ENCODE measurements at places on chromosomes 2 and 18.

- H3K4me3 ChIP-seq: no peak overlapping the region
- peaks cover 12% of the 10 kb centered on the region for H3K4me1 ChIP-seq
- no peaks in the 10 kb centered on the region for H3K36me3 ChIP-seq
- peaks cover 27% of the 10 kb centered on the region for H3K27me3 ChIP-seq
These were observed 13.7 kb downstream of the PDCD1 start for GRCh38 chr2:241844831-241845578.

- peaks cover 64% of the 10 kb centered on the region for H3K27me3 ChIP-seq
- H3K4me3 ChIP-seq: no peak overlapping the region
These were observed 9.3 kb downstream of the IL1F10 start for GRCh38 chr2:113076954-113077669.

DNA sequence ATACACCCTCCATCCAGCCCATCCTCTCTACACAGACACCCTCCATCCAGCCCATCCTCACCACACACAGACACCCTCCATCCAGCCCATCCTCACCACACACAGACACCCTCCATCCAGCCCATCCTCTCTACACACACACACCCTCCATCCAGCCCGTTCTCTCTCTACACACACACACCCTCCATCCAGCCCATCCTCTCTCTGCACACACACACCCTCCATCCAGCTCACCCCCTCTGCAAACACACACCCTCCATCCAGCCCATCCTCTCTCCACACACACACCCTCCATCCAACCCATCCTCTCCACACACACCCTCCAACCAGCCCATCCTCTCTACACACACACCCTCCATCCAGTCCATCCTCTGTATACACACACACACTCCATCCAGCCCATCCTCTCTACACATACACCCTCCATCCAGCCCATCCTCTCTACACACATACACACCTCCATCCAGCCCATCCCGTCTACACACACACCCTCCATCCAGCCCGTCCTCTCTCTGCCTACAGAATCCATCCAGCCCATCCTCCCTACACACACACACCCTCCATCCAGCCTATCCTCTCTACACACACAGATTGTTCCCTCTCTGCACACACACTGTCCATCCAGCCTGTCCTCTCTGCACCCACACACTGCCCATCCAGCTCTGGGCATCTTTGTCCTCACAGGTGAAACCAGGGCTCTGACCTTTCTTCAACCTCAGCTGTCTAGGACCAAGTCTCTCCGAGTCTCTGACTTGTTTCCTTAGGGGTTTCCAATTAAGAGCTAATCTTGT lies 81.2 kb downstream of the EIPR1 start:
- H3K4me3 ChIP-seq: no peak overlapping the region
- H3K4me1 ChIP-seq: no peaks in the 10 kb centered on the region
- H3K36me3 ChIP-seq: peaks cover 5% of the 10 kb centered on the region
- no peak overlapping the region for H3K27ac ChIP-seq
- no peak for DNase-seq
- no peaks in the 10 kb centered on the region for H3K27me3 ChIP-seq

DNA sequence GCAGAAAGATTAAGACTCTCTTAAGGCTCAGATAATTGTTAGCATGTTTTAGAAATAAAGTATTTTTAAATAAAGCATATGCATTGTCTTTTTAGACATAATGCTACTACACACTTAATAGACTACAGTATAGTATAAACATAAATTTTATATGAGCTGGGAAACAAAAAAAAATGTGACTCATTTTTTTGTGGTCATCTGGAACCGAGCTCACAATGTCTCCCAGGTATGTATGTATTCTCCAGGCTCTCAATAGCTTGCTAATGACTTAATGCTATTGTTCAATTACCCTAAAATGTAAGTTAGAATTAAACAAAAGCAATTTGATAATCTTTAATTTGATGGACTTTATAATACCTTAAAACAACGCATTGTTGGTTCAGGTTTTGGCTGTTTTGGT lies 167.2 kb downstream of the NUP35 start:
- H3K4me3 ChIP-seq: no peak overlapping the region
- H3K4me1 ChIP-seq: no peaks in the 10 kb centered on the region
- no peaks in the 10 kb centered on the region for H3K36me3 ChIP-seq
- DNase-seq: no peak

GRCh38 chr18:49645196-49645595 lies 83.3 kb downstream of the LIPG start:
- no peak overlapping the region for H3K4me3 ChIP-seq
- H3K36me3 ChIP-seq: no peaks in the 10 kb centered on the region
- H3K27me3 ChIP-seq: no peaks in the 10 kb centered on the region
- no peak overlapping the region for H3K27ac ChIP-seq
- no peak for DNase-seq

DNA sequence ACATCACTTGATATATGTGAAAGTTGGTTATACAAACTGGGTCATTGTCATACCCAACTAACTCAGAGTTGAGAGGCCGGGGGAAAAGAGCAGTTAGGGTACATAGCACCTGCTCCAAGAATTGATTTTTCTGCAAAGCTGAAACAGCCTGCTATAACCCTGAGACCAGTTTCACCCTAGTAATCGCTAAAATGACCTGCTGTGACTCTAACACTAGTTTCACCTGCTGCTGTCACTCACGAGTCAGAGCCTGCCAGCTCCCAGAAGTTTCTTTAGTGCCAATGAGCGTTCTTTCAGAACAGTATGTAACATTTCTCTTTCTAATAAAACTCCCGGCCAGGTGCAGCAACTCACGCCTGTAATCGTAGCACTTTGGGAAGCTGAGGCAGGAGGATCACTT lies 28.0 kb downstream of the SRSF7 start:
- no peak overlapping the region for H3K4me3 ChIP-seq
- no peaks in the 10 kb centered on the region for H3K36me3 ChIP-seq
- H3K4me1 ChIP-seq: no peaks in the 10 kb centered on the region

- no peaks in the 10 kb centered on the region for H3K36me3 ChIP-seq
- H3K27ac ChIP-seq: no peak overlapping the region
- H3K4me1 ChIP-seq: no peaks in the 10 kb centered on the region
- H3K27me3 ChIP-seq: no peaks in the 10 kb centered on the region
- no peak for DNase-seq
- H3K4me3 ChIP-seq: no peak overlapping the region
These were observed 124.9 kb downstream of the ARHGAP15 start for GRCh38 chr2:143254110-143254509.

DNA sequence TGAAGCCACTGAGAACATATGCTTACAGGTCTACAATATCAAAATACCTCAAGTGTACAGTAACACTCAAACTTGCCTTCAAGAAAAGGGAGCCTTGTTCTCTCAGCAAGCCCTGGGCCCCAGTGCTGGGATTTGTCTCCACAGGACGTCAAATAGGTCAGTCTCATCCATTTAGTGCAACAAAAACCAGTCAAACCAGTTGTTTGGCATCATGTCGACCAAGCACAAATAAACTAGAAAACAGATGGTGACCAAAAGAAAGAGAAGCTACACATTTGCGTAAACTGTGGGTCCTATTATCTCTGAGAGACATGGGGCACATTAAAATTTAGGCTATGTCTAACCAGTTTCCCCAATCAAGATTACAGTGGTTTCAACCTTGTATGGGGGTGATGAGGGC lies 182.6 kb upstream of the PKDCC start:
- no peaks in the 10 kb centered on the region for H3K27me3 ChIP-seq
- no peak overlapping the region for H3K4me3 ChIP-seq
- no peak for DNase-seq
- H3K36me3 ChIP-seq: no peaks in the 10 kb centered on the region

GRCh38 chr2:161754379-161754778 lies 130.2 kb downstream of the SLC4A10 start:
- H3K4me3 ChIP-seq: no peak overlapping the region
- no peaks in the 10 kb centered on the region for H3K27me3 ChIP-seq
- H3K36me3 ChIP-seq: no peaks in the 10 kb centered on the region

DNA sequence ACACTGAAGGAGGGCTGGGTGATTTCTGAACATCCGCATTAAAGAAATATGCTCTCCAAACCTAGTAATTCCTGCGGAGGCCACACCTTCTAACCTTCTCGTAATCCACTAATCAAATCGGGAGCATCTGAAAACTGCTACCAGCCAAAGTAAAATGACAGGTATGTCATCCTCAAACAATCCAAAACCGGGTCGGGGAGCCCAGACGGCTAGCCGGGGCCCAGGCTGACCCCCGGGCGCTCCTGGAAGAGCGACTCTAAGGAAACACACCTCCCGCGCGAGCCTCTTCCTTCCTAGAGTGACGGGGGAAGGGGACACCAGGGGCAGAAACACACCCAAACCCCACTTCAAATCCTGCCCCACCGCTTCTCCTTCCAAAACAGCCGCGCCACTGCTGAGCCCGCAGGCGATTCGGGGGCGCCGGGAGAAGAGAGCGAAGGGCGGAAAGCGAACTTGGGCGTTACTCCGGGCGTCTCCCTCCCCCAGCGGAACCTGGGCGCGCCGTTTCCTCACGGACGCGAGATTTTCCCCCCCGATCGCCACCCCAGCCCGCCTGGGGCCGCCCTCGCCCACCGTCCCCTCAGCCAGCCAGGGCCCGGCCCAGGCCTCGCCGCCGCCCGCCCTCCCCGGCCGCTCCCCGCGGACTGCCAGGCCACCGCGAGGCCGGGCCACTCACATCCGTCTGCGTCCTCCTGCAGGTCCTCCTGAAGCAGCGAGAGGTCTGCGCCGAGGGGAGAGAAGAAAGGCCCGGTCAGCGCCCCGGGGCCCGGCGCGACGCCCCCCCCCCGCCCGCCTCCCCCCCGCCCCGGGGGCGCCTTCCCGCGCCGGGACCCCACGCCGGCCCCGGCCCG lies 584 bp downstream of the PPP4R1 start:
- no peaks in the 10 kb centered on the region for H3K27me3 ChIP-seq
- H3K4me3 ChIP-seq: peak overlapping the region; percentile 77
- H3K4me1 ChIP-seq: peaks cover 7% of the 10 kb centered on the region

GRCh38 chr2:154263206-154263605 lies 391.5 kb downstream of the GALNT13 start:
- DNase-seq: no peak
- no peaks in the 10 kb centered on the region for H3K36me3 ChIP-seq
- H3K27ac ChIP-seq: no peak overlapping the region
- H3K27me3 ChIP-seq: no peaks in the 10 kb centered on the region
- H3K4me3 ChIP-seq: no peak overlapping the region

DNA sequence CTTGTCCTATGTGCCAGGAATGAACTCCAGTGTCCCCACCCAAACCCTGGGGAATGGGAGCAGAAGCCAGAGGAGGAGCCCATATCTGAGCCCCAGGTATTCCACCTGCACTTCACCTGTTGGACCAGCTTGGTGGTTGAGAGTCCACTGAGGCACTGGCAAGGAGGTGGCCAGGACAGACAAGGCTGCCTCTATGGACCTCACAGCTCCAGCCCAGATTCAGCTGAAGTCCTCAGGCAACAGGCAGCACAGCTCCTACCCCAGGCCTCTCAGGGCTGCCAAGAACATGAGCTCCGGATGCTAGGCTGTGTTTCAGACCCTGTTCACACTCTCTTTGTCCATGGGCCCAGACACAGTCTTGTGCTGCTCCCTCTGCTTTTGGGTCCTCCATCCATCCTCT lies 2.9 kb upstream of the IL1F10 start:
- H3K36me3 ChIP-seq: no peaks in the 10 kb centered on the region
- peaks cover 22% of the 10 kb centered on the region for H3K27me3 ChIP-seq
- no peak for DNase-seq

DNA sequence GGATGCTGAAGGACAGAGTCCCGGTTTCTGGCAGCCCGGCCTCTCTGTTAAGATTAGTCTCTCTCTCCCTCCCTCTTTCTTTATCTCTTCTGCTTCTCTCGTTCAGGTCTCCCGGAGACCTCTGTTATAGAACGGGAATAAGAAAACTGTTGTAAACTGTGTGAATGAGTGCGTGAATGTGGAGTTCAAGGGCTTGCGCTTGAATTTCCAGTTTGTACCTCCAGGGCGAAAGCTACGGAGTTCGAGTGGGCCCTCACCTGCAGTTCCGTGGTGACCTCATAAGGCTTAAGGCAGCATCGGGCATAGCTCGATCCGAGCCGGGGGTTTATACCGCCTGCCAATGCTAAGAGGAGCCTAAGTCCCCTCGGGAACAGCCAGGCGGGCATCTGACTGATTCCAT lies 26.4 kb downstream of the SKA1 start:
- peaks cover 3% of the 10 kb centered on the region for H3K27me3 ChIP-seq
- no peaks in the 10 kb centered on the region for H3K36me3 ChIP-seq
- H3K27ac ChIP-seq: no peak overlapping the region
- H3K4me3 ChIP-seq: no peak overlapping the region

- no peak overlapping the region for H3K4me3 ChIP-seq
- no peak overlapping the region for H3K27ac ChIP-seq
- H3K4me1 ChIP-seq: peaks cover 7% of the 10 kb centered on the region
- H3K27me3 ChIP-seq: no peaks in the 10 kb centered on the region
- DNase-seq: no peak
These were observed 223.6 kb upstream of the SIX2 start for GRCh38 chr2:45232818-45233217.

- peaks cover 1% of the 10 kb centered on the region for H3K4me1 ChIP-seq
- H3K36me3 ChIP-seq: no peaks in the 10 kb centered on the region
- no peak overlapping the region for H3K27ac ChIP-seq
- DNase-seq: peak; percentile 50
- H3K27me3 ChIP-seq: no peaks in the 10 kb centered on the region
- H3K4me3 ChIP-seq: no peak overlapping the region
These were observed 63.2 kb downstream of the POLE4 start for GRCh38 chr2:75021672-75022071.

DNA sequence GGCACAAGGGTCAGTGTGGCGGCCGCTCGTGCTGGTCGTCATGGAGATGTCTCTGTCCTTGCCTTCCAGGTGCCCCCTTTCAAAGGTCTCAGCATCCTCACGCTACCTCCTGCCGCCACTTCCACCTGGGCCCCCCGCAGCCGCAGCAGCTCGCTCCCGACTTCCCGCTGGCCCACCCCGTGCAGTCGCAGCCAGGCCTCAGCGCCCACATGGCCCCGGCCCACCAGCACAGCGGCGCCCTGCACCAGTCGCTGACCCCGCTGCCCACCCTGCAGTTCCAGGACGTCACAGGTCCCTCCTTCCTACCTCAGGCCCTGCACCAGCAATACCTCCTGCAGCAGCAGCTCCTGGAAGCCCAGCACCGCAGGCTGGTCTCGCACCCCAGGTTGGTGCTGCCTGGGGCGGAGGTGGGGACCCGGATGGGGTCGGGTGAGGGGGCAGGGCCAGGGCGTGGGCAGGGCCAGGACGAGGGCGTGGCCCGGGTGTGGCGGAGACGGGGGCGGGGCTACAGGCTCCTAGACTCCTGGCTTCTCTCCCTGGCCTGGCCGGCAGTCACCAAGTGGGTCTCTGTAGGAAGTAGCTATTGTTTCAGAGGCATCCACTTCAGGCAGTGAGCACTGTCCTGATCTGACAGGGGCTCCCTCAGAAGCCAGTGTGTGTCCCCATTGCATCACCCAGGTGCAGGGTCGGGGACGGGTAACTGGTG lies 223.7 kb downstream of the LOXHD1 start:
- no peak overlapping the region for H3K27ac ChIP-seq
- no peak for DNase-seq
- H3K36me3 ChIP-seq: no peaks in the 10 kb centered on the region

DNA sequence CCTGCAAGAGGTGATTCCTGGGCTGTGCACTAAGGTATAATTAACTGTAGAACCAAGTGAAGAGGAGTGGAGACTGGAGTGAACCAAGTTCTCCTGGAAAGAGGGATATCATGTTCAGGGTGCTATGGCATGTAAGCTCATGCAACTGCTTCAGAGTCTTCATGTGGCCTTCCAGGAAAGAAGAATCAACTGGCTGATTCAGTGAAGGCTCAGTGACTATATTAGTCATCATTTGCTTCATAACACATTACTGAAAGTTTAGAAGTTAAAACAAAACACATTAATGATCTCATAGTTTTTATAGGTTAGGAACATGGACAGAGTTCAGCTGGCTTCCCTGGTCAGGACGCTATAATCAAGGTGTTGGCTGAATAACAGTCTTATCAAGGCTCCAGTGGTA lies 1200.8 kb upstream of the GYPC start:
- DNase-seq: no peak
- H3K4me1 ChIP-seq: no peaks in the 10 kb centered on the region
- no peaks in the 10 kb centered on the region for H3K27me3 ChIP-seq
- H3K27ac ChIP-seq: no peak overlapping the region
- no peaks in the 10 kb centered on the region for H3K36me3 ChIP-seq
